Hippocampal formation (tissue), 2 donors: ENCODE measurements at places on chromosomes 5 and 9.

- DNase-seq = no peak
These were observed 12.8 kb upstream of the NRARP start for GRCh38 chr9:137314561-137315560.

DNA sequence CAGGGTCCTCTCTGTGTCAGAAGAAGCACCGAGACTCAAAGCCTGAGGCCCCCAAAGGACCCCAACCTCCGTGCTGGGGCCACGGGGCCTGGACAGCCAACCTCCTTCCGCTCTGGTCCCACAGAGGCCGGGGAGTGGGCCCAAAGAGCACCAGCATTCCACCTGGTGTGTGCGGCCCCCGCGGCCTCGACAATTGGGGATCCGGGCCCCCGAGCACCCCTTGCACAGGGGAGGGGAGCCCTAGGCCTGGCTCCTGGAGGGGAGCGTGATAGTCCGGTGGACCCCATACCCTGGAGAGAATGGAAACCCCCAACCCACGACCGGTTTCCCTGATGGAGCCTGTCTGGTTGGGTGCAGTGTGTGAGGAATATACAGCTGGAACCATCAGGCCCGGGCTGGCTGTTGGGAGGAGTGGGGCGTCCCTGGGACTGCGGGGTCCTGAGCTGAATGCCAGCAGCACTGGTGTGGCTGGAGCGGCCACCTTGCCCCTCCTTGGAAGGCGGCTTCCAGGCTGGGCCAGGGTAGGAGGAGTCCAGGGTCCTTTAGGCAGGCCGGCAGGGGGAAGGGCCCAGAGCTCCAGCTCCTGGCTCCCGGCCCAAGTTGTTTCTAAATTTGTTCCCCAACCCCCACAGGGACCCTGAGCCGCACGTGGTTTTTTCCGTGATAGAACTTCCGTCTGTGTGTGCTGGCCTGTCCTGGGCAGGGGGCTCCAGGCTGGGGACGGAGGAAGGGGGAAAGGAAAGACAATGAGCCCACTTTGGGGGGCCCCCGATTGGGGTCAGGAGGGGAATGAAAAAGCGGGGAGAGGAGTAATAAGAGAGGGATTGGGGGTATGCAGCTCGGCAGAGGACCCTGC, 825 bp upstream of the TOR4A start:
- DNase-seq = no peak

GRCh38 chr9:68932458-68932857, 81.5 kb downstream of the PRKACG start:
- no peak for DNase-seq

GRCh38 chr5:10786835-10787234, 25.8 kb upstream of the DAP start:
- DNase-seq = no peak

DNA sequence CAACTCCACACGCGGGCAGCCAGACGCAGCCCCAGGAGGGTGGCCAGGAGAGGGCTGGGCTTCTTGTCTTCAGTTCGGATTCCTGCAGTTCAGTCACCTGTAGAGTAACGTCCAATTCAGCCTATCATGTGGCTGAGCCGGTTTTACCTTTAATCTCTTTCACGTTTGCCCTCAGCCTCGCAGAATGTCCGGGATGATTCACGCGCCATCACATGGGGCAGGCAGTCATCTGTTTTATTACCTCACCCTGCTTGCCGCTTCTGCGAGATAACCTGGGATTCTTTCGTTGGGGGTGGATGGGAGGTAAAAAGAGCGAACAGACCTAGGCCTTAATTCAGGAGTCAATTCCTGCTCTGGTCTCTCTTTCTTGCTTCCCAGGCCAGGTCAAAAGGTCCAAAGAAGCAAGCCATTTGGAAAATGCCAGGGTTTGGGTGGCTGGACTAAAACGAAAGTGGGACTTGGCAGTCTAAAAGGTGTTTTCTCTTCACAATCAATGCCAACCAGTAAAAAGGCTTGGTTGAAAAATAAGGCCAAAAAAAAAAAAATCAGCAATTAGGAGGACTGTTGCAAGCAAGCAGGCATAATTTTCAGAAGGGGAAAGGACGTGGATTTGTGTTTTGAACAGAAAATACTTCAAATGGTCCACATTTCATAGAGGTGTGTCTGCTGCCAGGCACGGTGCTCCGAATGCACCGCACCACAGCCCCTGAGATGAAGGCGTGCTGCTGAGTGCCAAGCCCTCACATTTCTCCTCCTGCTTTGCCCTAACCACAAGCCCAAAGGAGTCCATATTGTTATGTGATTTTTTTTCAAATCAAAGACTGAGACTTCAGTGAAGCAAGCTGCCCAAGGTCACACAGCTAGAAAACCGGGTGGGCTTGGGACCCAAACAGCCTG, 2.8 kb upstream of the WWC1 start:
- DNase-seq = no peak

DNA sequence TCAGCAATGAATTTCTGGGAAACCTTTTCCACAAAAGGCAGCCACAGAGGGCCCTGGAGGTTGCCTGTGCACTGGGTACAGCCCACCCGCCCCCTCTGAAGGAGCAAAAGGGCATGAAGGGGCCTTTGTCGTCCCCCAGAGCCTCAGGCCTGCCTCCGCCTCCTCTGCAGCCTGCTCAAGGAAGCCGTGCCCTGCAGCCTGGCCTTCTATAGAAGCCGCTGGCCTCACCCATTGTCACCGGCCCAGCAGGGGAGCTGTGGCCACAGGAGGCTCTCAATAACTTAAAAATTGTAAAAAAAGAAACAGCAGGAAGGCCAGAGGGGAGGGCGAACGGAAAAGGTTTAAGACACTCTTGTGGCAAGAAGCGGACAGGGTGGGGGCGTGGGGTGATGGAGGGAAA, 213.3 kb downstream of the IRX2 start:
- no peak for DNase-seq

- DNase-seq = no peak
These were observed 772 bp downstream of the DCAF10 start for GRCh38 chr9:37801287-37801850.

GRCh38 chr9:134626571-134627416, 14.8 kb upstream of the COL5A1 start:
- DNase-seq = no peak

DNA sequence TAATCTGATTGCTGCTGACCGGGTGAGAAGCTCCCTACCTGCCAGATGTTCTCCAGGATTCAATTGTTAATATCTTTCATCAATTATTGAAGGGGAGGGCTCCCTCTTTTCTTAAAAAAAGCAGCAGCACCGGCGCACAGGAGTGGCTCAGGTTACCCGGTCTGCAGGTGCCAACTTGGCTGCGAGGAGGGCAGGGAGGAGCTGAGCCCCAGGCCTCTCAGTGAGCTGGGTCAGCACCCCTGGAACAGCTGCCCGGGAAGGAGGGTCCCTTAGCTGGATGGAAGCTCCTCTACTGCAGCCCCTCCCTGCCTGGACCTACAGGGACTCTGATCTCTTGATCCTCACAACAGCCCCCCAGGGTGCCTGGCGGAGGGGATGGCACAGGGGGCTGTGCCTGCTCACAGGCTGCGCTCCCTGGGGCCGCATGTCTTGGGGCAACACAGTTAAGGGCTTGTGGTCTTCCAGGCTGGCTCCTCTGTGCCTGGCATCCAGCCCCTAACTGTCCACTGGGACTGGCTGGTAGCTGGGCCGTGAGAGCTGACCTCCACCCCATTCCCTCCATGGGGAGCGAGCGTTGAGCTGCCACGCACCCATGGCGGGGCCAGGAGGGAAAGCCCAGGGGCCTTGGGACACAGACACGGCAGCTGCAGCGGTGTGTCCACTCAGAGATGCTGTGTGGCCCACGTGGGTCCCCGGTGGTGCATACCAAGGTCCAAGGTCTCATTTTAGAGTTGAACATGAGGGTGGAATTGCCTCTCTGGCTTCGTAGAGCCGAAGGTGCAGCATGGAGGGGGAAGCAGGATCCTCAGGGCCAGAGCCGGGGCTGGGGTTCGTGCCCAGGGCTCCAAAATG, 28.6 kb upstream of the TMEM250 start:
- DNase-seq = no peak

GRCh38 chr9:76644171-76644570, 120.1 kb upstream of the PCA3 start:
- DNase-seq = no peak

GRCh38 chr9:6686396-6686795, 40.9 kb upstream of the GLDC start:
- DNase-seq = no peak

DNA sequence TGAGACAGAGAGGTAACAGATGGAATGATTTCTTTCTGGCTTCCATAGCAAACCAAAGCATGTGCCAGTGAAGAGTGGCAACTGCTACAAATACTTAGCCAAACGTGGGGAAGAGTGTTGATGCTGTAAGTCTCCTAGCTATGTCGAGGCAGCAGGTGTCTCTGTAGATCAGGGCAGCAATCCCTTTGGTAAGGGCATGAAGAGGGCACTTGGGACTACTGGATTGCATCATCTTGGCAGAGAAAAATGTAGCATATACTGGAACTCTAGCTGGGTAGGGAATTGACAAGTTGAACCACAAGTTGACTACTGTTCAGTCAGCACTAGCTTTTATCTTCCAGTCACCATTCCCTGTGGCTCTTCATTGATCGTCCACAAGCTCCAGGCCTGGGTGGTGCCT, 75.8 kb downstream of the GHR start:
- no peak for DNase-seq

GRCh38 chr9:134709512-134710270, 68.1 kb downstream of the COL5A1 start:
- DNase-seq = no peak

DNA sequence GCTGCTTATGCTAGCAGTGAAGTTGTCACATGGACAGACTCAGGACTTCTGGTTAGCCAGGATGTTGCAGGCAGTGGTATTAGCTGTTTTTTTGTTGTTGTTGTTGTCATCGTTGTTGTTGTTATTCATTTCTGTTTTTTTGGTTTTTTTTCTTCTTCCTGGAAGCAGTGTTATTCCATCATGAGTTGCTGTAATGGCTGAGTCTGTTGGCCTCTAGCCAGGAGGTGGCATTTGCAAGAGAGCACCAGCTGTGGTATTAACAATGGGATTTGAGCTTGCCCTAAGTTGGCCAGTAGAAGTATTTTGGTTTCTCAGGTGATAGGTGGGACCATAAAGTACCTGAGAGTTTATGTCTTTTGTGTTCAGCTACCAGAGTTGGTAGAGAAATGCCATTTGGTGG, 561.1 kb downstream of the KCTD16 start:
- no peak for DNase-seq

DNA sequence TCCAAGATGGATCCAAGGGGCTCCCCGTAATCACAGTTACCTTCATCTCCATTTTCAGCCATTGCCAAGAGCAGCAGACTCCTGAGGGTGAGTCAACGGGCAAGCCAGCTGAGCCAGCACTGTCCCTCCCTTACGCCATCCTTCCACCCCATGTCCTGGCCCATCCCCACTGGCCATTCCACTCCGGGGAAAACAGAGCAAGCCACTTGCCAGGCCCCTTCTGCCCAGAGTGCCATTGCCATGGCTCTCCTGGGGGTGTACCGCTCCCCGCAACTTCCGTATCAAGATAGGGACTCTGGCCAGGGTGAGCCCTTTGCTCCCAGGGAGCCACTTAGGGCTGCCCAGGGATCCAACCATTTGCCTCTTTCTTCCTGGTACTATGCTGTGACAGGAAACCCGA, 48.9 kb upstream of the CDKN2AIPNL start:
- no peak for DNase-seq

DNA sequence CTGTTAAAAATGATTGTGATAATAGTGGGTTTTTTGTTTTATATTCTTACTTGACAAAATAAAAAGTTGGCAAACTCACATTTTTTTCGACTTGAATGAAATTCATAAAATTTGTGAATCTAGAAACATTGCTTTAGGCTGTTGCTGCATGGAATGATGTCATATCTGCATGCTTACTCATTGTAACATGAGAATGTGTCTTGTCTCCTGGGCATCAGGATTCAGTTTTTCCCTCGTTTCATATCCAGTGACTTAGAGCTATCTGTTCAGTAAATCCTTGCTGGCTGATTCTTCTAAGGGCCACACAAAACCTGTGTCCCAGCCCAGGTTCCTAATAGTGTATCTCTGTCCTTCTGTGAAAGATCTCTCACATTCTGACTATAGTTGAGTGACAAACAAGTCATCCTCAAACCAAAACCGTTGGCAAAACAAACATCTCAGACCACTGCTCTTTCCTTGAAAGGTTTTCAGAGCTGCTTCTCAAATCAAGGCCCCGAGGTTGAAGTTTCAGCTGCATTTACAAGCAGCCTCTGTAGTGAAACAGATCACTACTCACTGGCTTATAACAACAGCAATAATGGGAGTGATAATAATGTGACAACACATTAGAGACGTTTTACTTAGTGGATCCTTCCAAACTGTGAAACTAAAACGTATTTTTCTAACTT, 95.0 kb downstream of the NPR3 start:
- DNase-seq = no peak

- no peak for DNase-seq
These were observed 52.4 kb downstream of the VCAN start for GRCh38 chr5:83523929-83524328.

DNA sequence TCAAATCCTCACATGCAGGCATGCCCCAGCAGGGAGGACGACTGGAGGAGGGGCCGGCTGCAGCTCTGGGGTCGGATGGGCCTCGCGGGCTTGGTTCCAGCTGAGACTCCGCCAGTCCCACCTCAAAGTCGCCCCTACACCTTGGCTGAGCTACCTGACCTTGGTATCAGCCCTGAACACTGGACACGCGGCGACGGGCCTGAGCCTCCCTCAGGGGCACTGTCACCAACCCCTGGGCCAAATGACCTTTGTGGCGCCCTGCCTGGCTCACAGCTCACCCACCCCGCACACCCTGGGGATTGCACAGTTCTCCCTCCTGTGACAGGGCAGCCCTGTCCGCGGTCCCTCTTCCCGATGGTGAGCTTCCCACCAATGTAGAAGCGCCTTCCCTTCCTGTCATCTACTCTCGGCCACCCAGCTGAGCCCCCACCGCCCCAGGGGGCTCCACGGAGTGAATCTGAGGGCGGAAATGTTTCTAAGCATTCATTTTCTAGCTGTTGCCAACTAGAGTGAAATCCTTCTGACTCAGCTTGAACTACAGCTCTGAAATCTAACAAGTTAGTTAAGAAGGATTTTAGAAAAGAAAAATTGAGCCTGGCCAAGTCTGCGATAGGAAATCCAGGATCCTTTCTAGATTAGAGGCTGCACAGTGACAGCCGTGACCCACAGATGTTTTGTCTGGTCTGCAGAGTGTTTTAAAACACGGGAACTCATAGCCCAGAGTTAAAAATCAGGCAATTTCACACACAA, 138.9 kb upstream of the PHYKPL start:
- no peak for DNase-seq

- no peak for DNase-seq
These were observed 464.1 kb downstream of the DMRT2 start for GRCh38 chr9:1514250-1514649.

GRCh38 chr5:132473019-132473531, 17.5 kb downstream of the IRF1 start:
- no peak for DNase-seq

GRCh38 chr5:148309746-148310145, 2.5 kb upstream of the SPINK7 start:
- no peak for DNase-seq

- no peak for DNase-seq
These were observed 40.9 kb upstream of the FABP6 start for GRCh38 chr5:160188141-160189015.

DNA sequence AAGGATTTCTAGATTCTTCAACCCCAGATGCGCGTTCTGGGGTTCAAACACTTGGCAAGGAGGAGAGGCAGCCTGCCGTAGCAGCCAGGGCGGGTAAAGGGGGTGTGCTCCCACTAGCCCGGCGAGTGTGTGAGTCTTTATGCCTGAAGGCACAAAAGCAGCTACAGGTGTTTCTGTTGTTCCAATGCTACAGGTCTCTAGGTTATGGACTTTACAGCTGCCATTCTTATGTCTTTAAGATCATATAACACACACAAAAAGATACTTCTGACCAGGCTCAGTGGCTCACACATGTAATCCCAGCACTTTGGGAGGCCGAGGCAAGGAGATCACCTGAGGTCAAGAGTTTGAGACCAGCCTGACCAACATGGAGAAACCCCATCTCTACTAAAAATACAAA, 133.6 kb upstream of the RETREG1 start:
- DNase-seq = no peak
